ENCODE measurements at places on chromosomes 16 and 17.

DNA sequence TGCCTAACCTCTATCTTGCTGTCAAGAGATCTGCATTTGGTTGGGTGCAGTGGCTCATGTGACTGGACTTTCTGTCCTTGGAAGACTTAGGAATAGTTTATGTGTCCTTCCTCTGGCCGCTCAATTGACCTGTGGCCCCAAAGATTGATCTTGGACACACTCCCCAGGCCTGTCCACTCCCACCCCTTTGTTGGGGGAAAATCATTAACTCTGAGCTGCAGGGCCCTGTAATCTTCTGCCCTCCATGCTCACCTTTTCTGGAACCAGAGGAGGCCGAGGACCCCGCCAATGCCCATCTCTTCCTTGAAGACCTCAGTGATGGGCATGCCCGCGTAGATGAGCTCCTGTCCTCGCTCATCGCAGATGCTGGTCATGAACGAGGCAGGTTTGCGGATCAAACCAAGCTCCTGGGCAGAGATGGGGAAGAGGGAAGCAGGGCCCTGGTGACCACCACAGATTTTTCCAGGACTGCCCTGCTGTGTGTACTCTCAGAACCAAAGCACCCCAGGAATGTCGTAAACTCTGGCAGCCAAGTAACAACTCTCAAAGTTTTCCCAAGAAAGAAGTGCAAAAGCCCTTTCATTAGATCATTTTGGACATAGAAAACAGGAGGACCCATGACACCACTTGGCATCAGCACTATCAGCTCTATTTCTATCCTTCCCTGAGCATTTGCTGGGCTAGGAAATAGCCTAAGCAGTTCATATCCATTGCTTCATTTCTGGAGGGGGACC is 8.5 kb upstream of the KLHL11 start:
- DNase-seq: no peak

DNA sequence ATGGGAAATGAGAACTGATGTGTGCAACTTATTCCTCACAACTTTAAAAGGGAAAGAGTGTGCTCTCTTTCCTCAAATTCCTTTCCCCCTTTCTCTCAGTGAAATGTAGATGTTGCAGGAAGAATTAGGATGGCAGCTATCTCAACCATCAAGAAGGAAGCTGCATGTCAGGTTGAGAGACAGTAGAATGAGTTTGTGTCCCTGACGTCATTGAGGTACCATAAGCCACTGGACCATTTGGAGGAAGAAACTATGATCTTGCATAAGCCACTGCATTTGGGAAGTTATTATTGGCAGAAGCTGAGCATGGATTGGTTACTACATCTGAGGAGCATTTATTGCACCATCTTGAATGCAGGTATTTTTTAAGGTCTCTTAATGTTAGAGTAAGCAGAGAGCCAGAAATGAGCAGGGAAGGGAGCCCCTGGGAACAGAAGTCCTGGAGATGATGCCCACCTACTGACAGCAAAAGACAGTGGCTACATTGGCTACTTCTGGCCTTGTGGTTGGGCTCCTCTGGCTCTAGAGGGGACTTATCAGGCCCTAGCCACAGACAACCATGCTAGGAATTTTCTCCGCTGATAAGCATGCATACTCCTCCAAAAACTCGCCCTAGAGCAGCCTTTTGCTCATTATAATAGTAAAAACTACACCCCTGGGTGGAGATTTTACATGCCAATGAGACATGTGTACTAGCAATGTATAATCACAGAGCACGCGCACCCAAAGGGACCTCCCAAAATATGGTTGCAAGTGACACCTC is 249.0 kb upstream of the SALL1 start:
- no peak for DNase-seq

DNA sequence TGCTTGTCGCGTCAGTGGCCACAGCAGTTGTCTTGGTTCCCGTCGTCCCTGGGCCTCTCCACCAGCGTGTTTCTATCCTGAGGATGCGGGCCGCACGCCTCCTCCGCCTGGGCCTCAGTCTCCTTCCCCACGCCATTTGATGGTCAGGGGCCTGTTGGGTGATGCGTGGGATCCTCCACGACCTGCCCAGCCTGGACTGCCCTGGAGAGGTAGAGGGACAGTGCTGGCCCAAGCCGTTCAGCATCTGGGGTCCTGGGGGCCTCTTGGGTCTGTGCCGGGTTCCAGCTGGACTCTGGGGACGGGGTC is 20.3 kb downstream of the GSE1 start:
- no peak for DNase-seq

GRCh38 chr17:10226930-10227695 is 28.7 kb upstream of the GAS7 start:
- DNase-seq: no peak

DNA sequence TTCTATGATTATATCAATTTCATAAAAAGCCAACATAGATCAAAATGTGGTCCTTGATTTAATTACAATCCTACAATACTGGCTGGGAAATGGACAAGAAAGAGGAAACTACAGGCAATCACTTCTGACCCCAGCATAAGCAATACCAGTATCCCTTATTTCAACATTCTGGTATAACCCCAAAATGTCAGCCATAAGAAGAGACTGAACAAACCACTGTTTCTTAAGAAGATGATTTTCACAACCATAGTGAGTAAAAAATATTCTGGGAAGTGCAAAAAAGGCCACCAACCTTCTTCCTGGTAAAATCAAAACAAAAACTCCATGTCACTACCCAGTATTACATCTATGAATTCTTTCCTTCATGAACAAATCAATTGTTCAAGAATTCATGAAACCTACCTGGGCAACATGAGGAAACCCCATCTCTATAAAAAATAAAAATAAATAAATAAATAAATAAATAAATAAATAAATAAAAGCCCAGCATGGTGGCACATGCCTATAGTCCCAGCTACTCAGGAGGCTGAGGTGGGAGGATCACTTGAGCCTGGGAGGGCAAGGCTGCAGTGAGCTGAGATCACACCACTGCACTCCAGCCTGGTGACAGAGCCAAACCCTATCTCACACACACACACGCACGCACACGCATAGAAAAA is 7.5 kb downstream of the N4BP1 start:
- DNase-seq: no peak

GRCh38 chr17:35101725-35102124 is 17.9 kb downstream of the RAD51D start:
- no peak for DNase-seq

- no peak for DNase-seq
Measured at GRCh38 chr17:42891539-42892152, 9.0 kb upstream of the G6PC1 start.

- no peak for DNase-seq
Measured at GRCh38 chr17:66306446-66306845, 4.0 kb downstream of the PRKCA start.

- no peak for DNase-seq
Measured at GRCh38 chr16:54631782-54632181, 298.9 kb upstream of the IRX5 start.

DNA sequence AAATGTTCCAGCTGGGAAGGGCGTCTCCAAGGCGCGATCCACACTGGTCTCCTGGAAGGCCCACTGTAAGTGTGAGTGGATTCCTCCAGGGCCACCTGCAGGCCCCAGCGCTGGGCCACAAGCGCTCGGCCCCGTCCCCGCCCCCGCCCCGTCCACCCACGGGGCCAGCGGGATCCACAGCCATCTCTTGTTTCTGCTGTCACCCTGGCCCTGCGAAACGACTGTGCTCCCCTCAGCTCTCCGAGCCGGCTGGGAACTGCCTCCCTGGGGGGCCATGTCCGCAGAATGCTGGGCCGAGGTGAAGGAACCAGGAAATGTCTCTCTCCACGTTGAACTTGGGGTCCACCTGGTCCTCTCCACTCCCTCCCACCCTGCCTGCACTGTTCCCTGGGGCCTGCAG is 1955.2 kb downstream of the TP53TG3F start:
- no peak for DNase-seq

DNA sequence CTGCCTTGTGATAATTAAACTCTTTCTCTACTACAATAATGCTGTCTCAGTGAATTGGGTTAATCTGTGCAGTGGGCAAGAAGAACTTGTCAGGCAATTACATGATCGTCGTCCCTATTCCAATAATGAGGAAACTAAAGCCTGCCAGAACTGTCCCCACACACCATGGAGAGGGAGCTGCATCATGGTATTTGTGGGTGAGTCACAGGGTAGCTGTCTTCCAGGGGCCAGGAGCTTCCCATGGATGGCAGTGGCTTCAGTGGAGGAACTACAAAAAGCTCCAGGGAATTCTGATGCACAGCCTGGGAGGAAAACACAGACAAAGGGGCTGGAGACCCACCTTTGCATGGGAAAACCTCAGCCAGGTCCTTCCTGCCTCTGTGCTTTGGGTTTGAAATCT is 83.3 kb upstream of the C16orf82 start:
- no peak for DNase-seq

DNA sequence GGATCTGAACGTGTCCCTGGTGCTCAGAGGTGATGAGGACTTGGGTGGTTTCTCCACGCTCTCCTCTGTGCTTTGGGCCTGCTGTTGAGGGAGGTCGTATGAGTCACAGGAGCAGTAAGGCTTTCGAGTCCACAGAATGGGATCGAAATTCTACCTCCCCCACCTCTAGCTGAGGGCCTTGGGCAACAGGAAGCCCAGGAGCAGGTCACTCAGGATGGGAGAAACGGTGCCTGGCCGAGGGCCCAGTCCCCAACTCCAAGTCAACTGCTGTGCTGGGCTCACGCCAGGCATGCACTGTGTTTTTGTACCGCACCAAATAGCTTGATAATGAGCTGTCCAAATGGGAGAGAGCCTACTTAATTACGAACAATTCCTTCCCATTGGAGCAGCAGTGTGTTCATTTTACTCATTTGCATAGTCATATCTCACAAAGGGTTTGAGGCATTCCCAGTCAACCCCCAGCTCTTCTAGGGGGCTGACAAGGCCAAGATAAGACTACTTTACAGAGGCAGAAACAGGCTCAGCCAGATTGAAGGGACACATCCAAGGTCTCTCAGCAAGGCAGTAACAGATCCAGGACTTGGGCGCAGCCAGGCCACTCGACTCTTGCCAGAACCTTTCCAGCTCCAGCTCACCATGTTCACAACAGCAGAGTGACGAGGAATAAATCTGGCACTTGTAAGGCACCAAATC is 53.6 kb downstream of the WNT3 start:
- DNase-seq: no peak

- DNase-seq: no peak
Measured at GRCh38 chr17:64154313-64154695, 24.4 kb upstream of the ERN1 start.

DNA sequence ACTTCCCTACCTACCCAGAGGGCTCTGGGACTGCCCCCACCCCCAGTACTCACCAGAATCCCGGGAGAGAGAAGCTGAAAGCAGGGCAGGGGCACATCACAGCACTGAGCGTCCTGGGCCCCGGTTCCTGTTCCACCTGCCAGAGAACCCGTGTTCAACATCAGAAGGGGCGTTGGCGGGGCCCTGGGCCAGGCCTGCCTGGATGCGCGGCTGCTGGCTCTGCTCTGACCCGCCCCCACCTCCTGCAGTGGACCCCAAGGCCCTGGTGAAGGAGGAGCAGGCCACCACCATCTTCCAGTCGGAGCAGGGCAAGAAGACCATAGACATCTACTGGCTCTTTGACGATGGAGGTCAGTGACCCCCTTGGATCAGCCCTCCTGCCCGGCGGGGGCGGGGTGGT is 27.7 kb downstream of the SLC12A3 start:
- DNase-seq: no peak

GRCh38 chr16:10629592-10629963 is 49.2 kb upstream of the EMP2 start:
- DNase-seq: no peak

DNA sequence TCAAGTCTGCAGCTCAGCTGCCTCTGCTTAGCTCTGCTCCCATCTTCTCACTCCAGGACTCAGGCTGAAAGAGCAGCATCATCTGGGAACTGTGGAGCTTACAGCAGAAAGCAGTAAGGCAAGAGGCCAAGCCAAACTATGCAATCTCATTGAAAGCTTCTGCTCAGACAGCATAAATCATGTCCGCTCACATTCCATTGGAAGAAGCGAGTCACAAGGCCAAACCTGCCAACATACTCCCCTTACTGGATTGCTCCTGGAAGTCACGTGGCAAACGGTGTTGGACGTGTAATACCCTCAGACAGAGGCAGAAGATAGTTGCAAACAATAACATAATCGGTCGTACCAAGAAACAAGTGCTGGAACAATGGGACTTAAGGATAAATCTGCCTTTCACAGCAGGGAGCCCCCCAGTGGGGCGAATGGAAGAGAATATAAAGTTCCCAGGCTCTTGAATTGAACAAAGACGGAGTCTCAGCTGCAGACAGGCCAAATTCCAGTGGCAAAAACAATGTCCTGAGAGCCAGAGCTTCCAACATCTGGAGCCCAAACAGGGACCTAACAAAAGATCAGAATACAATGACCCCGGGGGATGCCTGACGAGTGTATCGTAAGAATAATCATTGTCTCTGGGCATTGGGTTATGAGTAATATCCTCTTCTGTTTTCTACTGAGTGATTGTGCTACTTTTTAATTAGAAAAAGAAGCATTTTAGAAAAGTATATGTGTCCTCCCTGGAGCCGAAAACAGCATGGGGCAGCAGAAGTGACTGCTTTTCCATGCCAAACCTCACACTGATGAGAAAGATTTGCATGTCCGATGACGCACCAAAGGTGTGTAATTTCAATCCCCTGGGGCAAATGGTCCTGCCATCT is 68.4 kb downstream of the CMC2 start:
- peak; percentile 33 for DNase-seq

DNA sequence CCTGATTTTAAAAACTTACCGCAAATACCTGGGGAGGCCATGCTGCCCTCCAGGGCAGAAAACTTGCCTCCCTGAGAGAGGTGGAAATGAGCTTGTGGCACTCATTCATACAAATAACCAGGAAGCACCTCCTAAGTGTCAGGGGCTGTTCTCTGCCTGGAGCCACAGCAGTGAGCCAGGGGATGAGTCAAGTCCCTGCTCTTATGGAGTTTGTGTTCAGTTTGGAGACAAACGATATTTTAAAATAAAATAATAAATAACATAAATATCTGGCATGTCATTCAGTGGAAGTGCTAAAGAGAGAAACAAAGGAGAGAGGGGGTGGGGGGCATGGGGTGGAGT is 313.8 kb downstream of the C16orf95 start:
- no peak for DNase-seq

DNA sequence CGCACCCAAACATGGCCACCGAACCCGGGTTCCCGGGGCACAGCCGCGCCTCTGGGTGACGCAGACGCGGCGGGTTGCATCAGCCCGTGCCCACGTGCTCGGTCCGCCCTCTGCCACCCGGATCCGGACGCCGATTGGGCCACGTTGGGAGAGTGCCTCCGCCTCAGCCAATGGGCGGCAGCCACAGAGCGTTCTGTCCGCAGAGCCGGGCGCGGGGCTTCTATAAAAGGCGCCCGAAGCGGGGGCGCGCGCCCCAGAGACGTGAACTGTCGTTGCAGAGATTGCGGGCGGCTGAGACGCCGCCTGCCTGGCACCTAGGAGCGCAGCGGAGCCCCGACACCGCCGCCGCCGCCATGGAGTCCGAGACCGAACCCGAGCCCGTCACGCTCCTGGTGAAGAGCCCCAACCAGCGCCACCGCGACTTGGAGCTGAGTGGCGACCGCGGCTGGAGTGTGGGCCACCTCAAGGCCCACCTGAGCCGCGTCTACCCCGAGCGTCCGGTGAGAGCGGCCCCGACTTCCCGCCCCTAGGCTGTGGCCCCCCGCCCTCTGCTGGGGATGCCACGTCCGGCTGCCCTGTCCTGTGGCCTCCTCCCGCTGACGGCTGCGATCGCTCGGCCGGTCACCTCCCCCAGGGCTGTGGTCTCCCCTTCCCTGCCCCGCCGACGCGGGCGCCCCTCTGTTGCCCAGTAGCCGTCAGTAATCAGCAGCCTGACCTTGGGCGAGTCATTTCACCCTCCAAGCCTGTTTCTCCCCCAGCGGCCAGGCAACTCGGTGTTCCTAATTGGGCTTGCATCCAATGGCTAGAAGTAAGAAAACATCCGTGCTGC is at the start of gene HERPUD1:
HERPUD1 (plus strand) TSS at position 251 of the 829 bp plus-strand sequence; CDS start at position 354, 103 bp downstream.
- peak; percentile 91 for DNase-seq
